ENCODE measurements at places on chromosomes 16 and 17.
A peak's percentile ranks its signal among the peaks of the same experiment; 100 is the strongest.

DNA sequence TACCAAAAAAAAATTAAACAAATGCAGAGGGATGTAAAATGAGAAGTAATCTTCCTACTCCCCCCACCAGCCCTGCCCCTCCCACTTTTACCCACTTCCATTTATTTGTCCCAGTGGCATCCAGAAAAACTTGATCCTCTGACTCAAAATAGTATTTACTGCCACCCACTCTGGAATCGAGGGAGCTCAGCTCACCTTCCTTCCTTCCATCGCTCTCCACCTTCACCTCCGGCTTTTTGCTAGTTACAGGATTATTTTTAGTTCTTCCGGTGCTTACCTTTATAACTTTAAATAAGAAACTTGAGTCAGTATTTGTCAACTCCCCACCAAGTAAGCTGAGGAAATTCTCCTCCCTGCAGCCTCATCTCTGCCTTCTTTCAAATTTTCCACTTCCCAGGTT, 94.9 kb downstream of the AMFR start:
- no peak for DNase-seq

DNA sequence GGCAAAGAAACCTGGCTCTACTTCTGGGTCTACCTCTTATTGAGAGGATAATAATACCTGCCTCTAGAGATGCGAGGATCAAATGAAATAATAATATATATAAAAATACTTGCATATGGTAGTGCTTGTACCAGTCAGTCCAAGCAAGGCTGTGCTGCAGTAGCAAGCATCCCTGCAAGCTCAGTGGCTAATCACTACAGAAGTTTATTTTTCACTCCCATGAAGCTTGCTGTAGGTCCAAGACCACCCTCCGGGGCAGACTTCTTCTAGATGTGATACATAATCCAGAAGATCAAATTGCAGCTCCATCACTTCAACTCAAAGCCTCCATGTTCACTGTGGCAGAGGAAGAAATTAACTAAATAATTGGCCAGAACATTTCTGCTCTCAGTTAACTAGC, 48.9 kb upstream of the NKD1 start:
- DNase-seq, result no peak

- no peak for DNase-seq
Observed at GRCh38 chr17:57622306-57622682, 122.8 kb downstream of the CCDC182 start.

- DNase-seq, result no peak
Observed at GRCh38 chr17:41939693-41940090, 9.3 kb downstream of the ODAD4 start.

GRCh38 chr16:88905563-88905962, 39.1 kb upstream of the PABPN1L start:
- no peak for DNase-seq

- peak; percentile 79 for DNase-seq
Observed at GRCh38 chr17:50559674-50560184, 786 bp upstream of the CACNA1G start.

DNA sequence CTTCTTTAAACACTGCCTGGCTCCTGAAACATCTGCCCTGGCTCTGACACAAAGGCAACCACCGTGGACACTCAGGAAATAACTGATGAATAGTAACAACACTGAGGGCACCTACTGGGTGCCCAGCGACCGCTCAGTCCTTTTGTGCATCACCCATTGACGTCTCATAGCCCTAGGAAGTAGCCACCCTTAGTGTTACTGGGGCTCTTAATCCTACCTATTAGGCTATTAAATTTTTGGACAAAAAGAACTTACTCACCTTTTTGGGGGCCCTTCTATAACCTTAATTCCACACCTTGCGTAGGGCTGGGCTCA, 11.7 kb downstream of the PPL start:
- DNase-seq, result no peak

DNA sequence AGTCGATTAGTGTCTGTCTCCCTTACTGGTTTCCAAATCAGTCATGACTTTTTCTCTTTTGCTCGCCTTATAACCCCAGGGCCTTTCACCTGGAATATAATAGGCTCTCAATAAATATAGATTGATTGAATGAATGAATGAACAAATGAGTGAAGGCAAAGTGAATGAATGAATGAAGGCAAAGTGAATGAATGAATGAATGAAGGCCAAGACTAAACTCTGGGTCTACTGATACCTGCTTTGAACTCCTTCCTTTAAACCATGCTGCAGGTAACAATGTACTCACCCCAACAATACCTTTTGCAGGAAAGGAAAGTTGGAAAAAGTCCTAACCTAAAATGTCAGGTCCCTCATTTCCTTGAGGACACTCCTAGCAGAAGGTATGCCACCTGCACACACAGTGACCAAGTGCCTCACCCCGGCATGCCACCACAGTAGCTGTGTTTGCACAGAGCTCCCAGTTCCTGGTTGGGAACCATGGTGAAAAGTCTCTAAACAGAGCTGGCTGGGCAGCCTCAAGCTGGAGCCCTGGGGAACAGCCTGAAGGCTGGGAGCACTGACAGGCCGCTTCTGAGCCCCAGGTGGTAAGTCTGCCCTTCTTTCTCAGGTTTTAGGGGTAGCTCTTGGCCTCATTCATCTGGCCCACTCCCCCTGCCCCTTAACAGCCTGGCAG, 42.7 kb upstream of the ANKFN1 start:
- no peak for DNase-seq

DNA sequence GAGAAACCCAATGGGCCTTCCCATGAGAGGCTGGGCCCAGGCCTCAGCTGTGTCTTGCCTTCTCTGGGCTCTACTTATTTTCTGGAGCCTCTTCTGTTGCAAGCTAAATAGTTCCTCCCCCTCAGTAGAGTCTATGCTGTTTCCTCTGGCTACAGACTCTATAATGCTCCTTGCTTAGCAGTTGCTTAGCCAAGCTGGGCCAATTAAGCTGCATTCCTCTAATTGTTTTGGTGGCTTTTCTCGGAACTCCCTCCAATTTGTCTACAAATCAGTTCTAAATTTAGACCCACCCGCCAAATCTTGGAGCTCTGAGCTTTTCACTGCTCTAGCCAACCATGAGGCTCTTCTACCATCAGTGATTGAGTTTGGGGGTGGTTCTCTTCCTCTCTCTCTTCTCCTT, 302.7 kb upstream of the ASIC2 start:
- no peak for DNase-seq

DNA sequence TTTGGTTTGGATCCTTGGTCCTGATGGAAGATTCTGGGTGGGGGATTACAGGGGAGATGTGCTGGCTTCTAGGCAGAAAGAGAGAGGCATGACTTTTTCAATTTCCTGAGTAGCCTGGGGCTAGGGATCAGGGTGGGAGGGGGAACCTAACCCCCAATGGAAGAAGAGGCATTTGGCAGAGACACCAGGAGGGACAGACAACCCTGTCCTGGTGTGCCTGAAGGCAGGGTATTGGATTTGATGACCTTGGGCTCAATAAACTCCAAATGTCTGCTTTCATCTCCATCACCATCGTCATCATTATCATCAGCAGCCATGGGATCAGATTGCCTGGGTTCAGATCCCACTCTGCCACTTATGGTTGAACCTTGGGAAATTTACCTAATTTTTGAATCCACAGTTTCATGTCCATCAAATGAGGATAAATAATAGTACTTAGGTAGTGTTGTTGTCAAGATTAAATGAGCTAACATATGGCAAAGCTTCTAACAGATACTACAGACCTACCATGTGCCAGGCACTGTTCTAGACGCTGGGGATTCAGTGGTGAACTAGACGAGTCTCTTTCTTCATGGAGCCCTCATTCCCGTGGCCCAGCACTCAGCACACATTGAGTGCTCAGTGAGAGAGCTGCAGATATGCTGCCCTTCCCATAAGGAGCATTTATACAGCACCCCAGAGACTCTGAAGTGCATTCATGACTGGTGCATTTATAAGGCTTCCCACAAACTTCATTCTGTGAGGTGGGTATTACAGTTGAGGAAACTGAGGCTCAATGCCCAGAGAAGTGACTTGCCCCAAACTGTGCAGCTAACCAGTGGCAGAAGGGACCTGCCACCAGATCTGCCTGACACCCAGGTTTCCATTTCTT, 26.8 kb downstream of the IGFBP4 start:
- no peak for DNase-seq

DNA sequence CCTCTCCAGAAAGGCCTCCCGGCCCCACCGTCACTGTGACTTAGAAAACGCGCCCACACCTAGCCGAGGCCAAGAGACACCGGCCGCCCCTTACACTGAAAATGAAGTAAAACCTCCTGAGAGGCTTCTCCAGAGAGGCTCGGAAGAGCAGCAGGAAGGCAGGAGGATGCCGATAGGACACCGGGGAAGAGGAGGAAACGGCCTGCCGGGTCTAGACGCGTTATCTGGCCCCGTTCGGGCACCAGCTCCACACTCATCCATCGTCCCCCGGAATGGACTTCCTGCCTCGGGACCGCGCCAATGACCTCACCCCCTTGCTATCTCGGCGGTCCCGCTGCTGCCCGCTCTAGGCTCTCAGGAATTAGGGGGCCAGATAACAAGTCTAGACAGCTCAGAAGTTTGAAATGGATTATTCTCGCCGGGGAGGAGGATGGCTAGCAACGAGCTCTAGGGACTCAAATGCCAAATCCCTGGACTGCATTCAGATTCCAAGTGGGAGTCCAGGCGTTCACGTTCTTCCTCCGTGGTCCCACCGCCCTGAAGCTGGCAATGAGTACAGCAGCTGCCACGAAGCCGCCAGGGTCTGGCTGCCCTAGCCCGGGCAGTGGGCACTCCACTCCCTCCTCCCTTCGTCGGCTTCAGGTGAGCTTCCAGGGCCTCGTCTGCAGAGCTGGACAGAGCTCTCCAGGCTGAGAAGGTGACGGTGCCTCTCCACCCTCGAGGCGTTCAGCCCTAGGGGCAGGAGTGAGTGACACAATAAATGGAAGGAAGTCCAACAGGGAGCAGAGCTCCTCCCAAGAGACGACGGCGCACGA, 350.9 kb downstream of the FOXL1 start:
- no peak for DNase-seq

DNA sequence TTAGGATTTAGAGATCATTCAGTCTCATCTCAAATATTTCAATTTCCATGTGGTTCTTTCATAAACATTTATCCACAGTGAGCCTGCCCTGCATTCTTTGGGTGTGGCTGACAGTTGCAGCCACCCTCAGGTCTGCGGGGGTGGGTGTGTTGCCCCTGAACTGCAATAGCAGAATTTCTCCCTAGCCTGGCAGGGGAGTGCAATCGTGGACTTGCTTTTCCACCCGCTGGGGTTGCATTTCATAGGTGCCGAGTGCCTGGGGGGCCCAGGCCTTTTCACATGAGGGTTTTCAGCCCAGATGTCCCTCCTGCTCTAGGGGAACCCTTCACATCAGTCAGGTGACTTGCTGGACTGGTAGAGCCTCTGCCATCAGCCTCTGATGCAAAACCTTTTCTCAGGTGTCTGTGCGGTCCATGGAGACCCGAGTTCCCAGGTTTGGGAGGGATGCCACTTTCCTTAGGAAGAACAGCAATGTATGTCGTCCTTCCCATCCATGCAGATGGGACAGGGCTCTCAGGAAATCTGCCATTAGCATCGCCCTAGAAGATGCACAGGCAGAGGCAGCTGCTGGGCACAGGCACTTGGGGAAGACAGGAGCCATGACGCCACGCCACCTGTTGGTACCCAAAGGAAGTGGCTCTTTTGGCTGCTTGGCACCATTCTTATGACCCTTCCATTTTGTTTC, 2.4 kb upstream of the USP36 start:
- DNase-seq, result peak; percentile 88

GRCh38 chr17:70190959-70191805, 21.9 kb downstream of the KCNJ2 start:
- no peak for DNase-seq

Data from activated CD4-positive, alpha-beta T cell treated with anti-CD3 and anti-CD28 coated beads, Interleukin-2, amount 10 ng/mL, durations not matched to agents 24 days and 14 days (primary cell).